Heart left ventricle (tissue), 16 donors: ENCODE measurements at places on chromosomes 2 and 18.
A peak's percentile ranks its signal among the peaks of the same experiment; 100 is the strongest.

DNA sequence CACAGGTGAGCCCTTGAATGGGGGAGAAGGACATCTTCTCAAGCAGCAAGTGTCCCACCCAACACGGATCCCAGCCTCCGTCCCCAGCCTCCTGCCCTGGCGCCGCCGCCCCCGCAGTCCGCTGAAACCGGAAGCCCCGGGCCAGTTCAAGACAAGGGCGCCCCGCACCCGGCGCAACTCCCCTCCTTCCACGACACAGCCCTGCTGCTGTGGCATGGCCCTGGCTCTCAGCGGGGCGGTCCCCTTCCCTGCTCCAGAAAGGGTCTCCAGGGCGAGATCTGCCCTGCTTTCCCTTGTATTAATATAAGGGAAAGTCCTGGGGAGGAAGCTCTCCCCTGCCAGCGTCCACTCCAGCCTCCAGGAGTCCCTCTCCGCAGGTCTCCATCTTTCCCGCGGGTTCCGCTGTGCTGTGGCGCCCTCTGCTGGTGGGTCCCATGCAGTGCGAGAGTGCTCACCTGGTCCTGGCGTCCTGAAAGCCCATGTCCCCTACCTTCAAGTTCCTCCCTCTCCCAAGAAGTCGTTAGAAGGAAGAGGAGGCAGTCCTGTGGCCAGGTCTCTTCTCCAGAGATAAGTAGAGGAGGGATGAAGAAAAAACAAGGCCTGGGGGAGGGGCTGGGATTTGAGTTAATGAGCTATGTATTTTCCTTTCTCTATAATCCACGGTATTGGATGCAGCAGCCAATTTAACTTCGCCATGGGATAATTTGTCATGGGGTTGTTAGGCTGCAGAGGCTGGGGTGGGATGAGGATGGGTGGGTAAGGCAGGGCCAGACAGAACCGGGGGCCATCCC, 176.0 kb downstream of the SMAD2 start:
- DNase-seq = no peak

GRCh38 chr2:176211110-176211509, 22.6 kb downstream of the HOXD1 start:
- DNase-seq = no peak

DNA sequence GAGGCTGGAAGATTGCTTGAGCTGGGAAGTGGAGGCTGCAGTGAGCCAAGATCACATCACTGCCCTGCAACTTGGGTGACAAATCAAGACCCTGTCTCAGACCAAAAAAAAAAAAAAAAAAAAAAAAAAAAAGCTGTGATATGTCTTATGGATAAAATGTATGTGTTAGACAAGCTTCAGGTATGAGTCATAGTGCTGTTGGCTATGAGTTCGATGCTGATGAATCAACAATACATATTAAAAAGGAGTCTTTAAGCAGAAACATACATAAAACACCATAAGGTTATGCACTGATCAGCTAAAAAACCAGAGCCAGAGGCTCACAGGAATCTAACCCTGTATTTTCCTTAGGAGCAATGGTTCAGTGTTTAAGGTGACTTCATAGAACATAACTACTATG, 332.3 kb downstream of the NCKAP5 start:
- DNase-seq = no peak

- no peak for DNase-seq
Observed at GRCh38 chr2:112634874-112635157, 10.9 kb upstream of the SLC20A1 start.

- DNase-seq = no peak
Observed at GRCh38 chr2:202418511-202418910, 42.4 kb downstream of the BMPR2 start.

DNA sequence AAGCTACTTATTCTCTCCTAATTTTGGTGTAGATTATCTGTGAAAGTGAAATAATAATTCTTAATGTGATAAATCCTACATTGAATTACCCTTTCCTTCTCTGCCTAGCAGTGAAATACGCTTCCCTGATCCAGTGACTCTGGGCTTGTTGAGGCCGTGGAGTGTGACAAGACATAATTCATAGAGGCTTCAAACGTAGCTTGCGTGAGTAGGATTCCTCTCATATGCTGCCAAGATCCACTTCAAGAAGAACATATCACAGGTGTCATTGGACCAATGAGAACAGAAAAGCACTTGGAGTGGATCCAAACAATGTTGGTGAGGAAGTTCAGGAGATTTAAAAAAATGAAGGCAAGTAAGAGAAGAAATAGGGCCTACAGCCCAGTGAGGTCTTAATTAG, 221.3 kb upstream of the TMEFF2 start:
- DNase-seq = no peak

DNA sequence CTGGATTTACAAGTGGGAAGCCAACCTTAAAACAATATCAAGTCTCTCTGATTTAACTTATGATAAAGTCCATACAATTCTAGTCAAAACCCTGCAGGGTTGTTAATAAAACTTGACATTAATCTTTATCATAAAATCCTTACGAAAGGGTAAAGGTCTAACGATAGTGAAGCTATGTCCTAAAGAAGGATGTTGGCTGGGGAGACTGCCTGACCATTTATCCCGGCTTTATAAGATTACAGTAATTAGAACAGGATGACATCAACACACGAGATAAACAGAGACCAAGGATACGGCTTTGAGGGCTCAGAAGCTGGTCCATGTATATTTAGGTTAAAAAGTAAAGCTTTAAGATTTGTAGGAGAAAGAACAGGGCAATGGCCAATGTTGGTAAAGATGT, 189.0 kb upstream of the COPS8 start:
- no peak for DNase-seq

DNA sequence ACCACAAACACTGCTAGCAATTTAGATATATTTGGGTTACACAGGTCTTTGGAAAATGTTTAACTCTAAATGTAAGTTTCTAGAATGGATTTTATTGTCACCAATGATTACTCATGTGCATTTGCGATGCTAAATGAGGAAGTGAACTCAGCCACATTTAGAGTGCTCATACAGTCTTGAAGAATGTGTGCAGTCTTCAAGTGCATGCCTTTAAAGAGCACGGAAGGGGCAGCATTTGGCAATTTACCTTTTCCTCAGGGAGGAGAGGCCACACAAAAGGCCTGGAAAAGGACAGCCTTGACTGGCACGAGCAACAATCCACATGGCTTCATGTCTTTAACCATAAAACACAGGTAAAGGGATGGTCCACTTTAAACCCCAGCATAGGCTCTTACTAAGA, 78.5 kb upstream of the STK17B start:
- no peak for DNase-seq

GRCh38 chr2:30225131-30225762, 6.1 kb upstream of the LBH start:
- peak; percentile 67 for DNase-seq

DNA sequence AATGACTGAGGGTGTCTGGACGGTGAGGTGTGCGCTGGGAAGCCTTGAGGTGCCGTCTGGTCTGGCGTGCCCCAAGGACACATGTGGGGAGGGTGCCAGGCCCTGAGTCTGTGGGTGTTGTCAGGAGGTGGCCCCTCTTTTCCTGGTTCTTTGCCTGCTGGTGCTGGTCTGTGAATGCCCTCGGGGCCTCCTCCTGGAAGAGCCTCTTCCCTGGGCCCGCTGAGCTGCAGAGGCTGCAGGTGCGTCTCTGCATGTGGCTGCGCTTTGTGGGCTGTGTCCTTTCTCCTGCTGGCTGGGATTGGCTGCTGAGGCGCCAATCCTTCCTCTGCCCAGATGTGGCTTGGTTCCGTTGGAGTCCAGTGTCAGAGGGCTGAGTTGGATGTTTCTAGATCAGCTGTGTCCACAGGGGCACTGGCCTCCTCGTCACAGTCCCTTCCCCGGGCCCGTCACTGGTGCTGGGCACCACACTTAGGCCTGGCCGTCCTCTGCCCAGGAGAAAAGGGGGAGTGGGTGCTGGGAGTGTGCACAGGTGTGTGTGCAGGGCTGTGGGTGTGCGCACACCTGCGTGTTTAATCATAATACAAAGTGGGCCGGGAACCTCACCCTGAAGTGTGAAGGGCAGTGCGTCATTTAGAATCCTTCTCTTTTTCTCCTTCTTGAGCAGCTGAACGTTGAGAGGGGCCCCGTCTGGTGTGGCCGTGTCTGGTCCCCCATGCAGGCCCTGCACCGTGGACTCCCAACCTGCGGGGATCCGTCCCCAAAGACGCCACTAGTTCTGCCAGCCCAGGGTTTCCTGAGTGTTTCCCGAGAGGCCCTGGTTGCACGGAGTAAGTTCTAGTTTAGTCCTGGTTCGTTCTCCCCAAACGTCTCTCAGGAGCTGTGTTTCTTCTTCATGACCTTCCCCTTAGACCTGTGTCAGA, 35.5 kb downstream of the RTP5 start:
- peak; percentile 5 for DNase-seq

DNA sequence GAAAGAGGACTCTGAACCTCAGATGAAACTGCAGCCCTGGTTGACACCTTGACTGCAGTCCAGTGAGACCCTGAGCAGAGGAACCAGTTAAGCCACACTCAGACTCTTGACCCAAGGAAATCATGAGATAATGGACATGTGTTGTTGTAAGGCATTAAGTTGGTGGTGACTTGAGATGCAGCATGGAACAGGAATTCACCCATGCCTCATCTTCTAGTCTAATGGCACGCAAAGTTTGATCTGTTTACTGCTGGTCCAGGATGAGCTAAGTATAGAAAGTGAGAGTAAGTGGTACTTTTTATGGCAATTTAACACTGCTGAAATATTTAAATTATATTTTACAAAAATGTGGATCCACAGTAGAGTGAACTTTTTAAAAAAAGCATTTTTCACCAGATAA, 51.3 kb upstream of the LTBP1 start:
- DNase-seq = no peak

DNA sequence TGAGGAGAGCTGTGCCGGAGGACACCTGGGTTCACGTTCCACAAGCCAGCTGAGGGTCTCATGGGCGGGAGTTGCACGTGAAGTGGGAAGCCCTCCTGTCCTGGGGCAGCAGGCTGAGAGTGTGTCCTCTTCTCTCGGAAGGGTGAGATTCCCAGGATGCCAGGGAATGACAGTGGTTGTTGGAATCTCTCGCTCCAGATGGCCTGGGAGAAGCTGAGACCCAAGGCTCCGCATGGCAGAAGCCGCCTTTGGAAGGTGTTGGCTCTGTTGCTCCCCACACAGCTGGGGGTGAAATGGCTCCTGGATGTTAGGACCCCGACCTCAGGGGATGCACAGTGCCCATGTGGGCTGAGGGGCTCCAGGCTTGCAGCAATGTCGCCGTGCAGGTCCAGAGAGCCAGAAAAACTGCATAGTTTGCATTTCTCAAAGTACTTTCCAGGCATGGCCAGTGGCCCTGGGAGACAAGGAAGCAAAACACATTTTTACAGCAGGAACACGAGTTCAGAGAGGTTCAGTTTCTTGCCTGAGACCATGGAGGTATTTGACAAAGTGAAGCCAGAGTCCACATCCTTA, 153.4 kb downstream of the TMEM18 start:
- no peak for DNase-seq

- no peak for DNase-seq
Observed at GRCh38 chr2:49804111-49804510, 649.8 kb upstream of the FSHR start.
